ENCODE measurements at places on chromosomes 1 and 21. TPM values are rescaled to one million over a fixed set of nuclear protein-coding genes. Genes with fewer than 3 reads are reported as not detected.

The LCE1B gene
- not detected for total RNA-seq

The PDE9A gene
- total RNA-seq, result not detected

DNA sequence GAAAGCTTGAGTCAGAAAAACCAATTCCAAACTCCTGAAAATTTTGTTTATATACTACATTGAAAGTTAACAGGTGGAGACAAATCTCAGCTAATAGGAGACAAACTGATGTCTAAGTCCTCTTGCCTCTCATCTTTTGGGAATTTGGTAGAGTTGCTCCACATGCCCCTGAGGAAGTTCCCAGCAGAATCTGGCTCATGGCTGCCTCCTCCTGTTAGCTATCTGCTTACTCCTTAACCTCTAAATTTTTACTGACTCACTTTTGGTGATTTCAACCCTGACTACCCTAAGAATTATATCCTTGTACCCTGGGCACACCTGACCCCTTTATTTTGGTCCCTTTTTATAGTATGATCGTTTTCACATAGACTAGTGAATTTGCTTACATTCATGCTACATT lies 633.7 kb upstream of the USP24 start:
- H3K27ac ChIP-seq, result no peak overlapping the region
- H3K36me3 ChIP-seq, result no peaks in the 10 kb centered on the region
- peak; percentile 67 for DNase-seq
- no peak overlapping the region for H3K4me3 ChIP-seq

- no peaks in the 10 kb centered on the region for H3K36me3 ChIP-seq
- peaks cover 24% of the 10 kb centered on the region for H3K4me1 ChIP-seq
- H3K4me3 ChIP-seq, result no peak overlapping the region
- no peaks in the 10 kb centered on the region for H3K27me3 ChIP-seq
- peak; percentile 50 for DNase-seq
Measured at GRCh38 chr1:113684153-113684541, 75.1 kb downstream of the PHTF1 start.

DNA sequence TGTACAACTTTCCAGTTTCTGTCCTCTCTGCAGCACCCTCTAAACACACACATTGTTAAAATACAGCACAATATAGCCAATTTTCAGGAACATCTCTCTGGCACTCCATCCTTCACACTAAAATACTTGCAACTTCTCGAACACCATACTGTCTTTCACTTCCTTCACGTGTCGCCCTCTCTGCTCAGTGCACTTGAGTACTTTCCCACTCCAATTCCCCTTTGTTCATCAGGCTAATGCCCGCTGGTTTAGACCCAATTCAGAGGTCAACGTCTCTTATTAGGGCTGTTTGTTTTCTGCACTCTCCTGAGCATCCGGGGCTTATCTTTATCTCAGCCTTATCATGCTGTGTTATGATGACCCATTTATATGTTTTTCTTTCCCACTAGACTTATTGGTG lies 238.2 kb upstream of the SGIP1 start:
- no peaks in the 10 kb centered on the region for H3K27me3 ChIP-seq
- peaks cover 46% of the 10 kb centered on the region for H3K4me1 ChIP-seq
- no peak overlapping the region for H3K27ac ChIP-seq
- no peak overlapping the region for H3K4me3 ChIP-seq
- no peaks in the 10 kb centered on the region for H3K36me3 ChIP-seq

- 0 out of 2 replicates have a peak overlapping the region, but pooled peaks have one; percentile 12 for H3K27ac ChIP-seq
- DNase-seq, result no peak
- H3K4me3 ChIP-seq, result no peak overlapping the region
- H3K27me3 ChIP-seq, result no peaks in the 10 kb centered on the region
- H3K4me1 ChIP-seq, result peaks cover 38% of the 10 kb centered on the region
Measured at GRCh38 chr1:67977756-67978155, 72.7 kb downstream of the DIRAS3 start.

- no peak overlapping the region for H3K4me3 ChIP-seq
- H3K4me1 ChIP-seq, result peaks cover 24% of the 10 kb centered on the region
- no peak overlapping the region for H3K27ac ChIP-seq
- no peaks in the 10 kb centered on the region for H3K27me3 ChIP-seq
- no peak for DNase-seq
- peaks cover 9% of the 10 kb centered on the region for H3K36me3 ChIP-seq
Measured at GRCh38 chr21:14942801-14943490, 121.9 kb downstream of the NRIP1 start.
